K562 (cell line): ENCODE measurements at places on chromosomes 3 and 15.

GRCh38 chr3:124217542-124217941, 225.6 kb upstream of the ROPN1 start:
- H3K27ac ChIP-seq = no peak overlapping the region
- no peaks in the 10 kb centered on the region for H3K4me1 ChIP-seq
- DNase-seq = peak; percentile 43
- H3K36me3 ChIP-seq = no peaks in the 10 kb centered on the region
- H3K27me3 ChIP-seq = no peaks in the 10 kb centered on the region

- H3K4me3 ChIP-seq = no peak overlapping the region
- no peak for DNase-seq
- no peaks in the 10 kb centered on the region for H3K27me3 ChIP-seq
- no peak overlapping the region for H3K27ac ChIP-seq
- peaks cover 76% of the 10 kb centered on the region; the same call in 2 of the 3 replicates for H3K36me3 ChIP-seq
These were observed 605.2 kb downstream of the MAGI1 start for GRCh38 chr3:65433480-65433879.

GRCh38 chr15:58327958-58328357, 103.8 kb upstream of the LIPC start:
- H3K27me3 ChIP-seq = no peaks in the 10 kb centered on the region
- no peak for DNase-seq
- no peaks in the 10 kb centered on the region for H3K36me3 ChIP-seq
- no peak overlapping the region for H3K4me3 ChIP-seq

GRCh38 chr3:11452312-11452711, 180.1 kb downstream of the ATG7 start:
- DNase-seq = no peak
- no peaks in the 10 kb centered on the region for H3K27me3 ChIP-seq
- H3K4me1 ChIP-seq = no peaks in the 10 kb centered on the region
- no peak overlapping the region for H3K27ac ChIP-seq
- H3K36me3 ChIP-seq = no peaks in the 10 kb centered on the region

DNA sequence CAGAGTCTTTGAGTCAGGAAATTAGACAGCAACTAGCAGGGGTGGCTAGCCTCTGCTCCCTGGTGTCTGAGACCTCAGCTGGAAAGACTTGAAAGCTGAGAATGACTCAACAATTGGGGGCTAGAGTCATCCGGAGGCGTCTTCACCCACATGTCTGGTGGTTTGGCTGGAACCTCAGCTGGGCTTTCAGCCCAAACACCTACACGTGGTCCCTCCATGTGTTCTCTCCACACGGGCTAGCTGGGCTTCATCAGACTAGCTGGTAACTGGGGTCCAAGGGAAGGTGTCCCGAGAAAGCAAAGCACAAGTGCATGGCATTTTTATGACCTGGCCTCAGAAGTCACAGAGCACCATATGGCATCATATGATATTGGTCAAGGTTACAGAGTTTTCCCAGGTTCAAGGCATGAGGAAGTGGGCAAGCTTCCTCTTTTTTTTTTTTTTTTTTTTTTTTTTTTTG, 19.9 kb upstream of the ABHD2 start:
- H3K27ac ChIP-seq = peak overlapping the region; percentile 55; the same call in 2 of the 3 replicates
- no peak overlapping the region for H3K4me3 ChIP-seq
- no peaks in the 10 kb centered on the region for H3K36me3 ChIP-seq
- no peak for DNase-seq

- no peak for DNase-seq
- no peak overlapping the region for H3K4me3 ChIP-seq
- H3K4me1 ChIP-seq = peaks cover 47% of the 10 kb centered on the region
- no peaks in the 10 kb centered on the region for H3K27me3 ChIP-seq
- peaks cover 16% of the 10 kb centered on the region; the same call in 2 of the 3 replicates for H3K36me3 ChIP-seq
These were observed 1.8 kb downstream of the PLXNB1 start for GRCh38 chr3:48428088-48428571.

- peaks cover 9% of the 10 kb centered on the region; the same call in 1 of the 3 replicates for H3K27me3 ChIP-seq
- no peaks in the 10 kb centered on the region for H3K36me3 ChIP-seq
- no peak overlapping the region for H3K27ac ChIP-seq
- DNase-seq = no peak
These were observed 40.0 kb downstream of the MUC4 start for GRCh38 chr3:195771646-195772300.
